Occipital lobe (tissue), 3 donors: ENCODE measurements at places on chromosomes 11 and 22. TPM values are rescaled to one million over a fixed set of nuclear protein-coding genes. Genes with fewer than 3 reads are reported as not detected.

DNA sequence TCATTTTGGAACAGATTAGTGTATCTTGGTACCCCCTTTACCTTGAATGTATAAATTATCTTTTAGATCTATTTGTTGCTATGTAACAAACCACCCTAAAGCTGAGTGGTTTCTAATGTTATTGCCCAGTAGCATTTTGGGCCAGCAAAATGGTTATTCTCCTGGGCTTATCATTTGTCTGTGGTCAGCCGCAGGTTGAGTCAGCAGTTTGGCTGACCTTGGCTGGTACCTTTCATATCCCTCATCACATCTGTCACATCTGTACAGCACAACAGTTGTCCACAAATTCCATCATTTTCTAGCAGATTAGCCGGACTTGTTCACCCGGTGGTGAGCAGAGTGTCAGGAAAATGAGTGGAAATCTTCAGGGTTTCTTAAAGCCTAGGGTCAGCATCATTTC lies 588.5 kb upstream of the ARHGAP42 start:
- no peak for DNase-seq

DNA sequence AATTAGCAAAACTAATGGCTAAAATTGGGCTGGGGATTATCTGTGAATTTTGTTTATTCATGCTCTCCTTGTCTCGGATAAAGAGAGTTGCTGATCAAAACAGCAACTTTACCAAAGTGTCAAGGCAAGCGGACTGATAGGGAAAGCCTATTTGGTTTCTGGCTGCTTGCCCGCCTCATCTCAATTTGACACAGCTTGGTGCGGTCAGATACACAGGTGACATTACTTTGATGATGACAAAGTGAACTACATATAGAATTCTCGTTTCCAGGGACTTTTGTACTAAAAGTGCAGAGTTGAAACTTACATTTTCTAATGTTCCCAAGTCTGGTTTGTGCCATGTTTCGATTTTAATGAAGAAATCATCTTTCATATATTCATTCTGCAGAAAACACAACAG lies 22.8 kb downstream of the PITPNB start:
- DNase-seq: no peak

GRCh38 chr11:61793083-61793828 lies 545 bp downstream of the FEN1 start:
- DNase-seq: no peak

GRCh38 chr11:45217991-45218390 lies 68.2 kb downstream of the SYT13 start:
- DNase-seq: no peak

DNA sequence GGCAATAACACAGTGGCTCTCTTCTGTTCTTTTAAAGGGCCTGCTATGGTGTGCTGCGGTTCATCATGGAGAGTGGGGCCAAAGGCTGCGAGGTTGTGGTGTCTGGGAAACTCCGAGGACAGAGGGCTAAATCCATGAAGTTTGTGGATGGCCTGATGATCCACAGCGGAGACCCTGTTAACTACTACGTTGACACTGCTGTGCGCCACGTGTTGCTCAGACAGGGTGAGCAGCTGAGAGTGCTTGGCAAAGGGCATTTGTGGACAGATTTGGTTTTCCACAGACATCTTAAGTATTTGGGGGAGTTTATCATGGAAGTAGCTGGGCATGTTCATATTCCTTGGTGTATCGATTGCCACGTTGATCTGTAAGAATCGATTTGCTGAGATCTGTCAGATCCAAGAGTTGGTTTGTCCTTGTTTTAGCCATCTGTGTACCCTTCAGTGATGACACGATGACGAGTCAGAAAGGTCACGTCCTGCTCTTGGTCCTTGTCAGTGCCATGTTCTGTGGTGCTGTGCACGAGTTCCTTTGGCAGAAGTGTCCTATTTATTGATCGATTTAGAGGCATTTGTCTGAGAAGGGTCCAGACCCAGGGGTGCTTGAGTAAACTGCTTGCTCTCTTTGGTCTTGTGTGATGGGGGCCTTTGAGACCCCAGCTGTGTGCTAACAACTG lies 4.8 kb downstream of the RPS3 start:
- no peak for DNase-seq

GRCh38 chr11:94219771-94220170 lies 84.6 kb upstream of the IZUMO1R start:
- DNase-seq: no peak

DNA sequence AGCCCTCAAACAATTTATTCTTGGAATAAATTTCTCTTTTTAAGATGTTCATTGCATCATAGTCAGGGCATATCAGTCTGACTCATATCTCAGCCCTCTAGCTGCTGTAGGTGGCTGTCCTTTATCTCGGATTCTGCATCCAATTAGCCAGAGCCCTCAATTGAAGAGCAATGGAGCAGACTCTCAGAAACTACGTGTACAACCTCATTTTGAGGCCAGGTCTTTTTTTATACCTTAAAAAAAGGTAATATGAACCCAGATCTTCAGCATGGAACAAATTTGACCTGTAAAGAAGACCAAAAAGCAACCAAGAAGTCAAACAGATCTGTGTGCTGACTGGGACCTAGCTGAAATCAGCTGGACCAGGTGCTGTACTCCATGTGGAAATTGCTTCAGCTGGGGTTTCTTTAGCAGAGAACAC lies 8.7 kb downstream of the OR52A5 start:
- no peak for DNase-seq

DNA sequence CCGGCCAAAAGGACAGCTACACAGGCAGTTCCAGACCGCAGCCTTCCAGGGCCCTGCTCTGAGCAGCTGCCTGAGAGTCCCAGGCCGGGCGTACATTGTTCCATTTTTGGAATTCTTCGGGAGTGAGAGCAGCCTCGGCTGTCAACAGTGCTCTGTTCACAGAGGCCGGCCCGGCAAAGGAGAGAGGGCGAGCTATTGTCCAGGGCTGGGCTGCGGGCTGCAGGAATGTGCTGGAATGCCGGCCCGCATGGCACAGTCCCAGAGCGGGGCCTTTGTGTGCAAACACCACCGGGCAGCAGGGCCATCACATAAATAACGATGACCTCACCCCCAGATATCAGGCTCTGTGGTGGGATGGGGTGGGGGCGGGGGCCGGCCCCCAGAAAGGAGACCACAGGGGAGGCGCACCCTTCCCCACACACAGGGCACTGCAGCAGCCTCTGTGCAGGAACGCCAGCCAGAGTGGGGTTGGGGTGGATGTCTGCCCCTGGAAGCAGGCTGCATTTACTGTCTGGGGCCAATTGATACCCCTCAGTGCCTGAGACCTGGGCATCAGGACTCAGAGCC lies 15.8 kb downstream of the LINC01488 start:
- peak; percentile 10 for DNase-seq

DNA sequence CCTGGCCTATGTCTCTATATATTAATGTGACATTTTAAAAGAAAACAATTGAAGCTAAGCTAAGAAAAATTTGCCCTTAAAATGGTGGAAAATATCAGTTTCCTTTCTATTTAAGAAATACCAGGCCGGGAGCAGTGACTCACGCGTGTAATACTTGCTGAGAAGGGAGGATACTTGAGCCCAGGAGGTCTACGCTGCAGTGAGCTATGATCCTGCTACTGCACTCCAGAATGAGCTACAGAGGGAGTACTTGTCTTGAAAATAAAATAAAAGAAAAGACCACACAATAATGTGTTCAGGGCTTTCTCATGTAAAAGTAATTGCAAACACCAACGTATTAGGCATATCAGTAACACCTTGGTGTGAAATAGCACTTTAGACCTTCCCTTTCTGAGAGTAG lies 1.4 kb upstream of the PRSS23 start:
- no peak for DNase-seq

DNA sequence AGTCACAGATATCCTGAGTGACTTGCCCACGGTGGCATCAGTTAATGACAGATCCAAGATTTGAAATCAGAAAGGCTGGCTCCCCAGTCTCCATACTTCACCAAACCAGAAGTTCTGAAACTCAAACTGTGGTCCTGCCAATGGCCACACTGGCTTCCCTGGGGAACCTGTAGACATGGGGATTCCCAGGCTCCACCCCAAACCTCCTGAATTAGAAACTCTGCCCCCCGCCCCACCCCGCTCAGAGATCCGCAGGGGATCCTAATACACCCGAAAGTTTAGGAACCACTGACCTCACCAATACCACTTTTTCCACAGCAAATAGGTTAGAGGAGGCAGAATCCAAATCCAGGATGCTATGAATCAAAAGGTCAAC lies 15.3 kb downstream of the RTN4RL2 start:
- DNase-seq: no peak

GRCh38 chr11:117333917-117334316 lies 6.3 kb downstream of the CEP164 start:
- no peak for DNase-seq

DNA sequence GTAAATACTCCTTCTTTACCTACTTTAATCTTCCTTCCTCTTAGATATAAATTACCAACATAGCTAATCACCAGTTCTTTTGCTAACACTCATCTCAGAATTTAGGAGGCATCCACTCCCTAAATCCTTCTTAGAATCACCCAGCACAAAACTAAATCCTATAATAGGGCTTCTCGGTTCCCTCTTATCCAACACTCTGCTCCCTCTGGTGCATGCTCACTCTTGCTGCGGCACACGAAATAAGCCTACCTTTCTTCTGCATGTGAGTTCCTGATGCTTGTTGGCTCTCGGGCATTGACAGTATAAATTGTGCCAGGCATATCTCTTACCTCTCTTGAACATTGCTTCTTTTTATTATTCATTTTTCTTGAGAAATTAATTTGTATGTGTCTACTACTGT lies 61.0 kb downstream of the OR5AK2 start:
- DNase-seq: no peak

- no peak for DNase-seq
Measured at GRCh38 chr11:84594602-84595001, 1032.5 kb downstream of the DLG2 start.

- DNase-seq: no peak
Measured at GRCh38 chr11:74480688-74481417, 12.7 kb downstream of the LIPT2 start.

The ZP1 gene
- not detected for total RNA-seq

The OR5AN1 gene
- not detected for total RNA-seq

The RPS6KA4 gene
- total RNA-seq: 10.0 TPM

The SCGB1D2 gene
- total RNA-seq: not detected

The MUC2 gene
- total RNA-seq: not detected

The OR51B4 gene
- total RNA-seq: 0.31 TPM

The FOLH1 gene
- 3.6 TPM for total RNA-seq

The C22orf42 gene
- total RNA-seq: not detected

The ELMOD1 gene
- total RNA-seq: 95.5 TPM

The LDHAL6A gene
- 0.62 TPM for total RNA-seq
